Activated naive CD8-positive, alpha-beta T cell treated with anti-CD3 and anti-CD28 coated beads for 36 hours (primary cell): ENCODE measurements at places on chromosomes 5 and 9.

GRCh38 chr5:83471405-83472212 is at the start of gene VCAN:
Gene VCAN (plus strand): TSS chr5:83471744. CDS start chr5:83483519, 11,775 bp downstream.
- DNase-seq, result no peak

DNA sequence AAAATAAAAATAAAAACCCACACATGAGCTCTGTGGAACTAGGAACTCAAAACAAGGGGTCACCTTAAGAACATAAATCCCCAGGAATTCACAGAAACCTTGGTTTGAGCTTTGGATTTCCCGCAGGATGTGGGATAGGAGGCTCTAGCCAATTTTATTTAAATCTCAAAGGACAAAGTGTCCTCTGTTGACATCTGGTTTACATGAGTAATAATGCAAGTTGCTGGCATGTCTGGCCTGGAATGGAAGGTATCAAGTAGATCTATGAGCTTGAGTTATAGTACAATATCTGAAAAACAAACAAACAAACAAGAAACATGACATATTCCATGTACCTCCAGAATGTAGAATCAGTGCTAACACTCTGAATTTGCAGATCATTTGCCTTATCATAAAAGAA is 94.2 kb upstream of the SLIT3 start:
- no peak for DNase-seq

GRCh38 chr9:108919517-108919916 is 14.4 kb downstream of the ELP1 start:
- no peak for DNase-seq

DNA sequence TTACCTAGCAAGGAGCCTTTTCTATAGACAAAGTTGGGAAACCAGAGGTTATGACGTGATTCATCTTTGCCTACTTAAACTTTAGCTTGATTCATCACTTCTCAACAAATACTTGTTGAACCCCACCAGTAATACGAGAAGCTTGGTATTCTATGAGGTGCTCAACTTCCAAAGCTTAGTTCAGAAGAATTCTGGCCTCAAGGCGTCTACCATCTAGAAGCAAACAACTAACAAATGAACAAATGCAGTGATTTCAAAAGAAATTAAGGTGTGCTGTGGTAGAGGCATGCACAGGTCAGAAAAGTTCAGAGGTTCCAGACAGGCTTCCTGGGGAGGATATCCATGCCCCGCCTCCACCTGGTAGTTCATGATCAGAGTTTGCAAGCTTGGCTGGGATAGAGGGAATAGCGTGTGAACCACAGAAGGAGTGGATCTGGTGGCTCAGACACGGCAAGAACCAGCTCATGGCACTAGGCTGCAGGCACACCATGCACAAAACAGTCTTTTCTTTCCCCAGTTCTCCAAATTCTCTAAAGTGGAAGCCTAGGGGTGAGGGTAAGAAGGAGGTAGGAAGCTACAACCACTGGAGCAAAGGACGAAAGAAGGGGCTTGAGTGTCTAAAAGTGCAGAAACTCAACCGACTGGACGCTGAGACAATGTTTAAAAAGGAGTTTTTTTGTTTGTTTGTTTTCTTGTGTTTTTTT is 473.0 kb downstream of the RAB3C start:
- no peak for DNase-seq

DNA sequence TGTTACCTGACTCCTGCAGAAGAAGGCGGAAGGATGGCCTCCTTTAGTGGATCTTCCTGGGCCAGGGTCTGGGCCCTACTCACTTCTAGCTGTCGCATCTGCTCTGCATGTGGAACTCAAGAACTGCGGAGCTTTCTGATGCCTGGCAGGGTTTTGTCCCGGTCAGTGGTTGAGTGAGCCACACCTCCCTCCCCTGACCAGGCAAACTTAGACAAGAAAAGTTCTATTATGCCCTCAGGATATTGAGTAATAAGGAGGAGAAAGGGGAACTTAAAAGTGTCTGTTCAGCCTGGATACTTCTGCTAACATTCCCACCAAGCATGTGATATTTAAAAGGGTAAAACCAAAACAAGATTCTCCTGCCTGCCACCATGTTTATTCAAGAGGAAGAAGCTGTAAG is at the start of gene FYB1:
Gene FYB1 (minus strand): TSS at position 127 of the 400 bp plus-strand sequence. CDS start 16,603 bp downstream, outside the sequence.
- no peak for DNase-seq

GRCh38 chr5:33311893-33312292 is 128.9 kb upstream of the TARS1 start:
- DNase-seq, result no peak
